Mesendoderm (in vitro differentiated cells): ENCODE measurements at places on chromosomes 1 and 21.

DNA sequence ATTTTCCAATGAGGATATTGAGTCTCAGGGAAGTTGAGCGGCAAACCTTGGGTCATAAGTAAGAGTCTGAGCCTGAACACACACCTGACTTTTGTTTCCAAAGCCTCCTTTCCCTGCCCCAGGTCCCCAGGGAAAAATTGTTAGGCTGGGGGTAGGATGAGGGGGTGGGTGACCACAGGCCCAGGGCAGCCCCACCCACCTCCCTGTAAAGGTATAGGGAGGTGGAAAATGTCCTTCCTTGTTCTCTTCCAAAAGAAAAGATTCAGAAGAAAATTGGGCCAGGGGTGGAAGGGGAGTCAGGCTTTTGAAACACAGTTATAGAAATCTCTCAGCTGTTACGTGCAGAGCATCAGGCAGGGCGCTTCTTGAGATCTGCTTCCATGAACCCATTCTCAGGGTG, 129.7 kb upstream of the NGF start:
- DNase-seq, result no peak

DNA sequence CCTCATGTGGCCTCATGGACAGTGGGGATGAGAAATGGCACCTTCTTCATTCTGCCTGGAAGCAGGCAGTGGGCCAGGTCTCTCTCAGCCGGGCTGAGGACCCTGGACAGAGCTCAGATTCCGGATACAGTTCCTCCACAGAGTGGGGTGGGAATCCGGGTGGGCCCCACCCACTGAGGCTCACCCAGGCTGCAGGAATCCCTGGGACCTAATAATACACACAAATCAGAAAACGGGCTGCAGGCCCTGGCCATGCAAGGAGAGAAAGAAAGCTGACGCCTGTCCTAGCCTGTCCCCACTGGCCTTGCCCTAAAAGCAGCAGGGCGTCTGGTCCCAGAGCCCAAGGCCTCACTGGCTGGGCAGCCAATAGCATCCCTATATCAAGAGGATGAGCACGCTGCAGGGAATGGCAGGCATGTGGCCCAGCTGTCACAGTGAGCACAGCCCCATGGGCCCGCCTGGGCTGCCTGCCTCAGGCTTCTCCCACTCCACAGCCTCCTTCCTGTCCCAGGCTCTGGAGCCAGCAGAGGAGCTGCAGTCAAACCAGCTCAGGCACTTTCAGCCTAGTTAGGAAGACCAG, 25.3 kb downstream of the ACTA1 start:
- DNase-seq, result peak; percentile 94

GRCh38 chr1:90614872-90615271, 102.2 kb downstream of the BARHL2 start:
- DNase-seq, result peak; percentile 34

DNA sequence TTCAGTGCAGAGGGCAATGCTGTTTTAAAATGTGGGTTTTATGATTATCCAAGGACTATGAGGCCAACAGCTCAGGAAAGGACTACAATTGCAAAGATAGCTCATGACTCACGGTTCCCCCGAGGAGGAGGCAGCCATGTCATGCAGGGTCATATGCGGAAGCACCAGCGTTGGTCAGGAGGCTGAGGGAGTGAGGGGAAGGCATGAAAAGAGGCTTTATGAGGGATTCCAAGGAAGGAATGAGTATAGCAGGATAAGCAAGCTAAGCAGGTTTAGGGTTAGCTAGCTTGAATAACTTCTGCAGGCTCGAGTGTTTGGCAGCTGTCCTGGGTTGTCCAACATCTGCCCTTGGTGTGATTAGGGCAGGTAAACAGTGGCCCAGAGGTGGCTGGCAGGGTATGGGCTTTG, 495.1 kb downstream of the SETD4 start:
- DNase-seq, result peak; percentile 28

DNA sequence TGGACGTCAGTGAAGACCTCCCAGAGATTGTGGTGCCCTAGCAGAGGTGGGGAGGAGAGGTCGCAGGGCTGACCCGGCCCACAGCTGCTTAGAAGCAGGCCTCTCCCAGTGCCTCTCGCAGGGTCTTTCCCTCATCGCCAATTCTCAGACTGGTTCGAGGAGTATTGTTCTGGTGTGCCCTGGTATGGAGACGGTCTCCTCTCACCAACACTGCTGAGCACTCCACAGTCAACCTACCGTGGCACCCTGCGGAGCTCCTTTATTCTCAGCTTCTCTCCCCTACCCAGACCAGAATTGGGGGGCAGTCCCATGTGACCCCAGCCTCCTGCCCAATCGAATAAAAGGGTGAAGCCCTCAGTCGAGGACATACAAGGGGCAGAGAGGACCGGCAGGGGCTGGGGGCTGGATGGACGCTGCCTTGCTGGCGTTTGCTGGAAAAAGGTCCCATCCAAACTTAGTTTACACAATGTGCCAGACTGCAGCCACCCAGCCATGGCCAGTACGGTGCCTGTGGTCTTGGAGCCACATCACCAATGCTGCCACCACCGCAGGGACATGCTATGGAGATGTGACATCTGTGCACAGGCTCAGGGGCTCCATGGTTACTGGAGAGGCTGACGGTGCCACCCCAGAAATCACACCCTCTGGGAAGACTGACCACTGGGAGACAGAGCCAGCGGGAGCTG, 80.8 kb downstream of the STUM start:
- no peak for DNase-seq
